ENCODE measurements at places on chromosomes 6 and 20.
A peak's percentile ranks its signal among the peaks of the same experiment; 100 is the strongest.

GRCh38 chr20:2930538-2930937 is 57.3 kb downstream of the PTPRA start:
- no peak for DNase-seq

GRCh38 chr6:114955363-114955762 is 612.5 kb upstream of the HS3ST5 start:
- DNase-seq, result no peak

DNA sequence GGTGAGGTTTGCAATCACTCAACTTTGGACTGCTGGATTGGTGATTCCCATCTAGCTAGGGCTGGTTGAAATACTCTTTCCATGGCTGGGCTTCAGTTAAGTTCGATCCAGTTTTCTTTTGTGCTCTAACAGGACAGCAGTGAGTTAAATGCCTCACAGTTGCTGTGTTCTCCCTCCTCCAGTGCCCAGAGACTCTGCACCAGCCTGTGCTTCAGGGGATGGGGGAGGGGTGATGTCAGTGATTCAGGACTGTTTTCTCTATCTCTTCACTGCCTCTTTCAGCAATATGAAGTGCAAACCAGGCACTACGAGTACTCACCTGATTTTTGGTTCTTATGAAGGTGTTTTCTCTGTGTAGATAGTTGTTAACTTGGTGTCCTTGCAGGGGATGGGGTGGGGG is 88.2 kb upstream of the FAM83B start:
- DNase-seq, result no peak

GRCh38 chr6:139336488-139336887 is 38.0 kb downstream of the CITED2 start:
- DNase-seq, result no peak

- DNase-seq, result no peak
Measured at GRCh38 chr6:108207013-108207412, 41.2 kb downstream of the NR2E1 start.

DNA sequence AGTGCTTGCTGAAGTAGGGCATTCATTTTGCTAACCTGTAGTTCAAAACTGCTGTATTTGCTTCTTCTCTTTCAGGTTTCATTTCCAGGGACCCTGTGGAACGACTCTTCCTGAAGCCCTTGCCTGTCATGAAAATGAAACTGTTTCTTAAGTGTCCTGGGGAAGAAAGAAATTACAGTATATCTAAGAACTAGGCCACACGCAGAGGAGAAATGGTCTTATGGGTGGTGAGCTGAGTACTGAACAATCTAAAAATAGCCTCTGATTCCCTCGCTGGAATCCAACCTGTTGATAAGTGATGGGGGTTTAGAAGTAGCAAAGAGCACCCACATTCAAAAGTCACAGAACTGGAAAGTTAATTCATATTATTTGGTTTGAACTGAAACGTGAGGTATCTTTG is 3.4 kb upstream of the NOL7 start:
- peak; percentile 10 for DNase-seq

DNA sequence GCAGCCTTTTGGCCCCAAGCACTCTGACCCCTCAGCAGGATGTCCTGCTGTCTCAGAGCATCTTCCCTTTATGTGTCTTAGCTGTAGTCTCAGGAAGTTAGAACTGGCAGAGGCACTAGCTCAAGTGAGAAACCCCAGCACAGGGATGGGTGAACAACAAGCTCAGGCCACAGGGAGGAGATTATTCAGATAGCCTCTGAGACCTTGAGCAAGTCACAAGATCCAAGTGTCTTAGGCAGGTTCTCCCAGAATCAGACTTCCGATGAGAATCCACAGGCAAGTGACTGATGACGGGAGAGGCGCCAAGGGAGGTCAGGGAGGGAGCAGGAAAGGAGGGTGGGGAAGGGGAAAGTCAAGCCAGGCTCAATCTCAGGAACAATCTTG is 13.0 kb upstream of the SYNDIG1 start:
- no peak for DNase-seq

GRCh38 chr6:45933855-45934254 is 81.8 kb downstream of the CLIC5 start:
- no peak for DNase-seq

- no peak for DNase-seq
Measured at GRCh38 chr20:54133434-54134427, 40.1 kb downstream of the CYP24A1 start.

DNA sequence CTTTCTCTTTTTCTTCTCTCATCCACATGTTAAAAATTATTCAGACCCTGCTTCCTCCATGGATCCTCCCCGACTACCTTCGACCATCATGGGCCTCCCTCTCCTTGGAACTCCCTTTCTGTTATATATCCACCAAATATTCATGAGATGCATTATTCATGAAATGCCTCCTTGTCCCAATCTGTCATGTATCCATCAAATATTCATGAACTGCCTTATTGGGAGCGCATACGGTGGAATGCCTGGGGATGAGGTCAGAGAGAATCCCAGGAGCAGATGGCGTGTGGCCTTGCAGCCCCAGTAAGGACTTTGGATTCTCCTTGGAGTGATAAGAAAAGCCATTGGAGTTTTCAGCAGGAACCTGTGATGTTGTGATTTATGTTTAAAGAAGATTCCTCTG is 97.0 kb downstream of the NRN1 start:
- no peak for DNase-seq

GRCh38 chr20:46322641-46323040 is 14.3 kb upstream of the CDH22 start:
- no peak for DNase-seq
